ENCODE measurements at places on chromosomes 2 and 18.
A peak's percentile ranks its signal among the peaks of the same experiment; 100 is the strongest.

GRCh38 chr2:36486521-36487044, 111.4 kb downstream of the FEZ2 start:
- DNase-seq, result no peak

- no peak for DNase-seq
These were observed 555 bp downstream of the ALPI start for GRCh38 chr2:232456296-232457120.

GRCh38 chr2:241454837-241455485, 53.4 kb downstream of the STK25 start:
- peak; percentile 35 for DNase-seq

DNA sequence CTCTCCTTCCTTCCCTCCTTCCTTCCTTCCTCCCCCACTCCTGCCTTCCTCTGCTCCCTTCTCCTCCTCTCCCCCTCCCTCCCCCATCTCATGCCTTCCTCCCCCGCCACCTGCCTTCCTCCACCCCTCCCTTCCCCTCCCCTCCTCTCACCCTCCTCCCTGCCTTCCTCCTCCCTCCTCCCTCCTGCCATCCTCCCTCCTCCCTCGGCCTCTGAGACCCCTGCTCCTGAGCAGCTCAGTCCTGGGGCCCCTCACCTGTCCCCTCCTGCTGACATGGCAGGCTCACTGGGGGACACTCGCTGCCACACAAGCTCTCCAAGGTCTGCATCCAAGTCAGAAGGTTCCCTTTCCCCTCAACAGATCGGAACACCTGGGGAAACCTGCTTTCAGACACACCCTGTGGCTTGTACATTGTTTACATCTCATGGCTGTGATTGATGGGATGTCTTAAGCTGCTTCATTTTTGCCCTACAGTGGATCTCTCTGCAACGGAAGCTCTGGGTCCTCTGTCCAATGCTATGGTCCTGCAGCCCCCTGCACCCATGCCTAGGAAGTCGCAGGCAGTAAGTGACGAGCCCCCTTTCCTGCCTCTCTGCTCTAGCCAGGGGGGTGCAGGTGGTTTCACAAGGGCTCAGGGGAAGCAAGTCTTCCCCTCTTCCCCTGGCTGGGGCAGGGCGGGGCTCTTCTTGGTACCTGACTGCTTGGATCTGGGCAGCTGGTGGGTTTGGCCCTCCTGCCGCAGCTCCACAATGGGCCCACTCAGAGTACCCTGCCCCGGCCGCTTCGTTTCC, 22.9 kb downstream of the ITGB1BP1 start:
- DNase-seq, result no peak

DNA sequence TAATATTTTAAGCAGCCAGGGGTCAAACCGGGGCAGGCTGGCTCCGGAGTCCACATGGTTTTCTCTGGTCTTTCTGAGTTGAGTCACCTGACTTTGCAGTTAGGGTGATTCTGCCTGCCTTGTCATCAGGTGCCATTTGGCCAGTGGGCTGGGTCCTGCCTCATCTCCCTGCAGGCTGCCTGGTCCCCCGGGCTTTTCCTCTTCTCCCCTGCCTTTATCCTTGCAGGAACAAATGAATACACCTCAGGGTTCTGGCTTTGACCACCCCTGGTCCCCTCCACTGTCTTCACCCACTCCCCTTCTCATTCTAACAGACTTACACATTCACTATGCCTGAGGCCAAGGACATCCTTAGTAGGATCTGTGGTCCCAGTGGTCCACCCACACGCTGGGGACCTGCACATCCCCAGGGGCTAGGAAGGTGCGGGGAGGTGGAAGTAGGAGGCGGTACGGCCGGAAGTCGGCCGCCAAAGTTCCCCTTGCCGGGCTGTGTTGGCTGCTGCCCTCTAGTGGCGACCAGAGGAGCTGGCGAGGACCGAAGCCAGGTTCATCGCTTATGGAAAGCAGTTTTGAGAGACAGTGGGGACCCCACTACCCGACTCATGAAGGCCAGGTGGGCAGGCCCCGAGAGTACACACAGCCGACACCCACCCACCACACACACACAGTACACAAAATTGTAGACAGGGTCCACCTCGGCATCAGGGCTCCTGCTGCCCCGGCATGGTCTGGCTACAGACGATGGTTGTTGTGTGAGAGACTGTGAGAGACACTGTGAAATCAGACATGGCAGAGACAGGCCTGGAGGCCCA, 6.3 kb upstream of the TEX261 start:
- DNase-seq, result peak; percentile 75

- DNase-seq, result no peak
These were observed 258.9 kb upstream of the CXCR4 start for GRCh38 chr2:136376798-136377211.

- peak; percentile 55 for DNase-seq
These were observed 48.2 kb upstream of the LGALSL start for GRCh38 chr2:64405581-64406406.

DNA sequence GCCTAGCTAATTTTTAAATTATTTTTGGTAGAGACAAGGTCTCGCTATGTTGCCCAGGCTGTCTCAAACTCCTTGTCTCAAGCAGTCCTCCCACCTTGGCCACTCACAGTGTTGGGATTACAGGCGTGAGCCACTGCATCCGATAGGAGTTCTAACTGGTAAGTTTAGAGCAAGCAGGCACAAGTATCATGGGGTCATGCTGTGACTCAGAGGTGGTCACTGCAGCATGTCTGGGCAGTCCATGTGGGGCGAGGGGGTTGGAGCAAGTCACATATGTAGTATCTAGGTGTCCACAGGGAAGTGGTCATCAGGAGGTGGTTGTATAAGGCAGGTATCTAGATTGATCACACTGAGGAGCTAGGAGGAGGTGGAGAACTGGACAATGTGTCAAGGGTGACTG, 22.7 kb upstream of the STARD7 start:
- DNase-seq, result no peak

DNA sequence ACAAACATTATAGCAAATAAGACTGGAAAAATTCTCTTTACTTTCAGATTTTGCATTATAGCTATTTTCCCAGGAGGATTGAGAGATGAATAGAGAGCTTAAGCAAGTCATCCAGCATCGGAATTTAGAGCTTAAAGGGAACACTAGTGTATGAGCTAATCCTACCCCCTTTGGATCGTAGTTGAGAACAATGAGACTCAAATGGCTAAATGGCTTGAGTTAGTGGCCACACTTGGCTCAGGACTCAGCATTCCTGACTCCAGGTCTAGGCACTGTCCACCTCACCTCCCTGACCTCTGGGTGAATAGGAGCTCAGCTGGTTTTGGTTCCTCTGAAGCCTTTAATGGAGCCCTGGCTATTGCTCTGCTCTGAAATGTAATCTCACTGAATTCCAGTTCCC, 97.5 kb upstream of the CXCR4 start:
- no peak for DNase-seq

DNA sequence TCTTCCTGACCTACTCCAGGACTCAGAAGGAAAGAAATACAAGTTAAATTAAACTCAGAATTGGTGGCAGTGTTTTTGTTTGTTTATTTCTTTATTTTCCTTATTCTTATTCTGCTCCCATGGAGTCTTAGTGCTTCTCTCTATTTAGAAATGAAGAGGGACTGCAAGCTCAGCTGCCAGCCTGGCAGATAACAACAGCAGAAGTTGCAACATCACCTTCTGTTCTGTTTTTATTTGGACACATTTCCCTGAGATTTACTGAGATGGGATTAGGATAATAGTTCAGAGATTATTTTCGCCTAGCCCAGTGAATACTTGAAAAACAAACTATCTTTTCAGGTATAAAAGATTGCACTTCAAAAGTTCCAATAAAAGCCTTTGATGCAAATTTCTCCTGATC, 70.4 kb upstream of the DTNA start:
- peak; percentile 6 for DNase-seq

GRCh38 chr18:26746826-26747475, 118.6 kb downstream of the AQP4 start:
- peak; percentile 51 for DNase-seq

DNA sequence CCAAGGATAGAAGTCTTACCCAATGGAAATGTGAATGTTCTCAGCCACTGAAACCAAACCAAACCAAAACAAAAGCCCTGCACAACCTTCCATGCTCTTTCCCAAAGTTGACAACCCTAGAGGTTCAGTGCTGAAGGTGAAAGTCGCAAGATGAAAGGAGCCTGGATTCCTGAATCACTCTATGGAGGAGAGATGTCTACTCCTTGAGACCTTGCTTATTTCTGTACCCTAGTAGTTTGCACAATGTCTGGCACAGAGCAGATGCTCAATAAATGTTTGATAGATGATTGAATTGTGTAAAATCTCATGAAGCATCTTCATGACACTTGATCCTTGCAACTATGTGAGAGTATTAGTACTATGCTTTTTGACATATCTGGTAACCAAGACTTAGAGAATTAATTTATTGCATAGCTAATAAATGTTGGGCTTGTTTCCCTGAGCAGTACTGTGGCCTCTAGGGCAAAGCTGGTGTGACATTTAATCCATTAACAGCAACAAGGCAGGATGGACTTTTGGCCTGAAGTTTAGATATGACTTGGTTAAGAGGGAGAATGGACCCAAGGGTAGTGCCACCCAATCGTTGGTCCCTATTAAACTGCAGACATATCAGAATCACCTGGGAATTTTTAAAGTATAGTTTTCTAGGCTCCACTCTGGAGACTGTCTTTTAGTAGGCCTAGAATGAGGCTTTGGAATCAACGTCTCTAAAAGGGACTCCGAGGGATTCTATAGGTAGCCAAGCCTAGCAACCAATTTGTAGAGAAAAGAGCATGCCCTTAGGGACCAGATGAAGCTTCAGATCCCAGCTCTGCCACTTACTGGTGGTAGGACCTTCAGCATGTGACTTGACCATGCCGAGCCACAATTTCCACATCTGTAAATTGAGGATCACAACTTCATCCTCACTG, 145.9 kb downstream of the DDX1 start:
- DNase-seq, result no peak

DNA sequence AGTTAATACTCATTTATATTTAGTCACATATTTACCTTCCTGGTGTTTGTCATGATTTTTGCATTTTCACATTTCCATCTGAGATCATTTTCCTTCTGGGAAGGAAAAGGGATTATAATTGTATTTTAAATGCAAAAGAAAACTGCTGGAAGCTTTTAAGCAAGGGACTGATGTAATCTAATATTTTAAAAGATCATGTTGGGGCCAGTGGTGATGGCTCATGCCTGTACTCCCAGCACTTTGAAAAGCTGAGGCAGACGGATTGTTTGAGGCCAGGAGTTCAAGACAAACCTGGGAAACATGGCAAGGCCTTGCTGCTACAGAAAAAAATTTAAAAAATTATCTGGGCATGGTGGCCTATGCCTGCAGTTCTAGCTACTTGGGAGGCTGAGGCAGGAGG, 149.0 kb downstream of the MIB1 start:
- DNase-seq, result no peak

DNA sequence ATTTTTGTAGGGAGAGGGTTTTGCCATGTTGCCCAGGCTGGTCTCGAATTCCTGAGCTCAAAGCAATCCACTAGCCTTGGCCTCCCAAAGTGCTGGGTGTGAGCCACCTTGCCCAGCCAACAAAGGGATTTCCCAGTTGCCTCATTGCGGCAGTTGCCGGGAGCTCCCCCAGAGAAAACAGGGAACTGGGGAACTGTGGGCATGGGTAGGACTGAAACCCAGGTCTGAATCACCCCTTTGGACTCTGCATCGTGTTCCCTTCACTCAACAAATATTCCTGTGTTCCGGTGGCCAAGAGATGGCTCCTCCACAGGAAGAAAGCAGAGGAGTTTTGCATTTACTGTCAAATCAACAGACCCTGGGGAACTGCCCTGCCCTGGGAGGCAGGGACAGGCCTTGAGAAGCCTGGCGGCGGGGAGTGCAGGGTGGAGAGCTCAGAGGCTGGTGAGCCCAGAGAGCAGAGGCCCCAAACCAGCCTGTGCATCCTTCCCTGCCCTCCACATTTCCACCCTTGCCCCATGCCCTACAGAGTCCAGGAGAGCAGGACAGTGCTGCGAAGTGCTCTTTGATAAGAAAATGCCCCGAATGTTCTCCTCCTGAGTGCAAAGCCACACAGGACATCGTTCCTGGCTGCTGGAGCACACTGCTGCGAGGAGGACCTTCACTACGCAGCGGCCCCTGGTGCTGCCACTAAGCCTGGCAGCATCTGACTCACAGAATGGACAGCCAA, 24.9 kb downstream of the MYO7B start:
- DNase-seq, result no peak

DNA sequence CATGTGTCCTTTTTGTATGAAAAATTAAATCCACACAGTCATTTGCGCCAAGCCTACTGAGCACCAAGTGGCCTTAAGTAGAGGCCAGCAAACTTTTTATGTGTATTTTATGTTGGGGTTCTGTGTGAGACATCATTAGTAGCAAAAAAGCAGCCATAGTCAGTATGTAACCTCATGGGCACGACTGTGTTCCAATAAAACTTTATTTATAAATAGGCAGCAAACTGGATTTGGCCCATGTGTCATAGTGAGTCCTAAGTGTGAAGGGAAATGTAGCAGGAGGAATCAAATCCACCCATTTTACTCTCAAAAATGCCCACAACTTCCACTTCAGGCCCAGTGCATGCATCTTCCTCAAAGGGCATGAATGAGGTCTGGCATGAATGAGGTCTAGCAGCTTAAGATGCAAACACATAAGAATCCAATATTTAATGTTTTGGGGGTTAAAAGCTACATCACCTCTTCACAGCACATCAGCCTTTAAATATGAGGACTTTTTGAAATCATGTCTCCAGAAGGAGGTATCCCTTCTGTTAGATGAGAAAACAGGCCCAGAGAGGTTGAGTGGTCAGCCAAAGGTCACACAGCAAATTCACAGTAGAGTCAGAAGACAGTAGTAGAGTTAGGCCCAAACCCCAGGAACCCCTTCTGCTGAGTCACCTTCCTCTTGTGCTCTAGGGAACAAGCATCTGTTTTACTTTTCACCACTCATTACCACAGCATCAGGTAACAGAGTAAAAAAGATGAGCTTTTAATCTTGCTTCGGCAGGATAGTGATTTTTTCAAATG, 45.6 kb downstream of the MREG start:
- DNase-seq, result no peak

GRCh38 chr2:68411397-68412126, 46.5 kb downstream of the PLEK start:
- DNase-seq, result peak; percentile 87

DNA sequence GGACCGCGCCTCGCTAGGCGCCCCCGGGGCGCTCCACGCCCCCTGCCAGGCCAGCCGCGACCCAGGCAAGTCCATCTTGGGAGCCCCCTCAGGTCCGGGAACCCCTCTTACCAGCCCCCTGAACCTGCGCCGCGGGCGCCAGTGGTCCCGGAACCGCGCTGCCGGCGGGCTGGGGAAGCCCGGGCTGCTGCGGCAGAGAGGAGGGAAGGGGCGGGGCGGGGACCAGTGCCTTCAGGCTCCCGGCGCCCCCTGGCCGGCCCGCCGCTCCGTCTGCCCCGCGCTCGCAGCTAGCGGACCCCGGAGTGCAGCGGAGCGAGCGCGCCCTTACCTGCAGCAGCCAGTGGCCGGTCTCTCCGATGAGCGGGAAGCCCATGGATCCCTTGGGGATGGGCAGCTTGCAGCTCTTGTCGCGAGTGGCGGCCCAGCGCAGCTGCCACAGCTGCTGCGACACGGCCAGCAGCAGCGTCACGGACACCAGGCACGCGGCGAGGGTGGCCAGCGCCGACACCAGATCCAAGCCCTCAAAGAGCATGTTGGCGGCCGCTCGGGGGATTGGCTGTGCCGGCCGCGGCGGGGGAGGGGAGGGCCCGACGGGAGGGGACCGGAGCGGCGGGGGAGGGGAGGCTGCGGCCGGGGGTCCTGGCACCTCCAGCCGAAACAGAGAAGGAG, at the start of gene CYP26B1:
CYP26B1 (minus strand) TSS at position 560 of the 669 bp plus-strand sequence; CDS start at position 532, 28 bp downstream.
- no peak for DNase-seq

GRCh38 chr2:223264541-223265193, 212.7 kb downstream of the KCNE4 start:
- DNase-seq, result no peak

- no peak for DNase-seq
These were observed 37.3 kb downstream of the CYRIA start for GRCh38 chr2:16628314-16628713.
